ENCODE measurements at places on chromosomes 6 and 20.

DNA sequence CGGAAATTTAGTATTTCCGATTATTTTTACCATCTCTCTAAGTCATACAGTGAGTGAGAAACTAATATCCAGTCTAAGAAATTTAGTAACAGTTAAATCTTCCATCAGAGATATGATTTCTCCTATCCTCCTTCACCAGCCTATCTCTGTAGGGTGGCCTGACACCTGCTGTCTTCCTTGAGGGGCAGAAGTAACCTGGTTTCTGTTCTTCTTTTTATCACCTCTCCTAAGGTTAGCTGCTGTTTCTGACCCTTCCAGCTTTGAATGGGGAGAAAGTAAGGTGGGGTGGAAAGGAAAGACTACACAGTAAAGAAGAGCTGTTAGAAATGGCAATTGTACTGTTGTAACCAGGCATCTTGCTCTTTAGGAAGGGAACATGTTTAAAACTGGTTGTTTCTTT, 447.7 kb downstream of the PHF3 start:
- no peak overlapping the region for H3K27ac ChIP-seq
- H3K36me3 ChIP-seq: no peaks in the 10 kb centered on the region
- H3K27me3 ChIP-seq: no peaks in the 10 kb centered on the region
- H3K4me1 ChIP-seq: no peaks in the 10 kb centered on the region
- no peak for DNase-seq
- no peak overlapping the region for H3K4me3 ChIP-seq

GRCh38 chr6:161139766-161140553, 133.9 kb downstream of the AGPAT4 start:
- no peaks in the 10 kb centered on the region for H3K27me3 ChIP-seq
- no peak overlapping the region for H3K4me3 ChIP-seq
- DNase-seq: no peak
- H3K4me1 ChIP-seq: no peaks in the 10 kb centered on the region
- peaks cover 5% of the 10 kb centered on the region for H3K36me3 ChIP-seq

DNA sequence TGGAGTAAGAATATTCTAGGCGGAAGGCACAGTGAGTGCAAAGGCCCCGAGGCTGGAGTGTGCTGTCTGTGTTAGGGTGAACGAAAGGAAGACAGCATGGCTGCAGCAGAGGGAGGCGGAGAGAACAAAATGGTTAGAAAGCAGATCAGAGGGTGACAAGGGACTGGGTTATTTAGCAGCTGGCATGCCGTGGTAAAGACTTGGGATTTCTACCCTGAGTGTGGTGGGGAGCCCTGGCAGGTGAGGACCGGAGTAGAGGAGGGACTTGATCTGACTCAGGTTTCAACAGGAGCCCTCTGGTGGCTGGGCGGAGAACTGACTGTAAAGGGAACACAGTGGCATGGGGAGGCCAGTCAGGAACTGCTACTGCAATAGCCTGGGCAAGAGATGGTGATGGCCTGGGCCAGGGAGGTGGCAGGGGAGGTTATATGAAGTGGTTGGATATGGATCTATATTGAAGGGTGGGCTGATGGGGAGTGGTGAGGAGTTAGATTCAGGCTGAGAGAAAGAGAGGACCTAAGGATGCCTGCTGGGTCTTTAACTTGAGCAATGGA, 38.0 kb downstream of the PIM1 start:
- H3K36me3 ChIP-seq: no peaks in the 10 kb centered on the region
- H3K27me3 ChIP-seq: no peaks in the 10 kb centered on the region
- H3K4me3 ChIP-seq: no peak overlapping the region
- no peaks in the 10 kb centered on the region for H3K4me1 ChIP-seq
- no peak overlapping the region for H3K27ac ChIP-seq

GRCh38 chr20:14193885-14194284, 143.5 kb downstream of the FLRT3 start:
- peaks cover 1% of the 10 kb centered on the region for H3K4me1 ChIP-seq
- no peaks in the 10 kb centered on the region for H3K36me3 ChIP-seq
- no peak overlapping the region for H3K4me3 ChIP-seq
- no peak overlapping the region for H3K27ac ChIP-seq
- DNase-seq: no peak

- H3K27ac ChIP-seq: no peak overlapping the region
- no peaks in the 10 kb centered on the region for H3K36me3 ChIP-seq
- DNase-seq: no peak
- H3K4me1 ChIP-seq: peaks cover 2% of the 10 kb centered on the region
- no peaks in the 10 kb centered on the region for H3K27me3 ChIP-seq
- no peak overlapping the region for H3K4me3 ChIP-seq
These were observed 37.1 kb downstream of the SUN5 start for GRCh38 chr20:32966881-32967781.

DNA sequence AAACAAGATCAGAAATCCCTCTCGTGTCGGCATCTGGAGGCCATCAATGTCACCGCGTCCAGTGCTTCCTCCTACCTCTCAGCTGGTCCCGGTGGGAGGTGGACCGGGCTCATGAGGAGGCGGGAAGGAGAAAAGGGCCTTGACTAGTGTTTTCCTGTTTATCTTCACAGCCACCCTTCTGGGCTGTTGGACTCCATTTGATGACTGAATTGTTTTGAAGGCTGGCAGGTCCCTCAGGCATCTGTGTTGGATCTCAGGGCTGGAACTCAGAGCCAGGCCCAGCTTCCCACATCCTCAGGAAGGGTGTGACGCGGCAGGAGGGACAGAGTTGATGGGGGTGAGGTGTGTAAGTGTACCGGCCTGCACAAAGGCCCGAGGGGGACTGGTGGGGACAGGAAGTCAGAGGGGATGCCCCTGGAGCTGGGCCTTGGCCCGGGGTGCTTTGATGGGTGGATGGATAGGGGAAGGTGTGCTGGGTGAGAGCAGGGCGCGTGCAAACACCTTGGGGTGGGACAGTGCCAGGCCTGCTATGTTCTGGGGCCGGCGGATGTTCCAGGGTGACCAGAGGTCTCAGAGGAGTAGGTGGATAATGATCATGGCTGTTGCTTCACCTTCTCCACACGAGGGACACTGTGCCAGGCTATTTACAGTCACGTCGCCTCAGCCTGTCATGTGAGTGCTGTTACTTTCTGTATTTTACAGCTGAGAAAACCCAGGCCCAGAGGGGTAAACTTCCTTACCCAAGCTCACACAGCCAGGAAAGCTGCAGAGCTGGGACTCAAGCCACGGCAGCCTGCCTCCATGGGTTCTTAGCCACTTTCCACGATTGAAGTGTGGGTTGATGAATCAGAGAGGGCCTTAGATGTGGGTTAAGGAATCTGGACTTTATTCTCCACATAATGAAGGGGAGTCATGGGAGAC, 17.9 kb upstream of the CHMP4B start:
- DNase-seq: no peak
- H3K36me3 ChIP-seq: no peaks in the 10 kb centered on the region
- no peak overlapping the region for H3K27ac ChIP-seq
- H3K27me3 ChIP-seq: no peaks in the 10 kb centered on the region
- 0 out of 2 replicates have a peak, but pooled peaks cover 3% of the 10 kb centered on the region for H3K4me1 ChIP-seq

DNA sequence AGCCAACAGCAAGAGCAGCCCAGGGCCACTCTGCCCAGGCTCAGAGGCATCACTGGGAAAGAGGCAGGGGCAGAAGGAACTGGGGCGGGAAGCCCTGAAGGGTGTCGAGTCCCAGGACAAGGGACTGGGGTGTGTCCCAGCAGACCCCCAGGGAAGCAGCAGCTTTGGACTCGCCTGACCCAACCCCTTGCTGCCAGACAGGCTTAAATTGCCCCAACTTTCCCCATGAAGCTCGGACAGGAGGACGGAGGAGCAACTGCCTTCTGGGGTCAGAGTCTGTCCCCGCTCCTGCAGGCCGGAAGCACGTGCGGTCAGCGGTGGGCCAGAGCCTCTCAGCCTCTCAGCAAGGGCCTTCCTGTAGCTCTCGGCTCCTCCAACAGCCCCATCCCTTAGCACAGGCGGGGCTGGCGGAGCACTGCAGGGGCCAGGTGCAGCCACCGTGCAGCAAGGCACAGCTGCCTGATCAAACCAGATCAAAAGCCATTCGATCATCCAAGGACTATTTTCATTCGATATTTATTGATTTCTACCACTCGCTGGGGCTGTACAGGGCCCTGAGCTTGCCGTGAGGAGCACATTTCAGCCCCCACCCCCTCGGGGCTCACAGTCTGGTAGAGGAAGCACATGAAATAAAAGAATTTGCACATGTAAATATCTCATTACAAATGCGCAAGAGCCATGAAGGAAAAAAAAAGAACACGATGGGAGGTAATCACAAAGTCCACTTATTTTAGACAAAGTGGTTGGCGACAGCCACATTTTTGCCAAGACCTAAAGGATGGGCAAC, 31.8 kb upstream of the STX16 start:
- no peak overlapping the region for H3K4me3 ChIP-seq
- H3K27ac ChIP-seq: no peak overlapping the region
- H3K4me1 ChIP-seq: peaks cover 7% of the 10 kb centered on the region
- peaks cover 5% of the 10 kb centered on the region for H3K36me3 ChIP-seq
- DNase-seq: peak; percentile 27
- no peaks in the 10 kb centered on the region for H3K27me3 ChIP-seq

DNA sequence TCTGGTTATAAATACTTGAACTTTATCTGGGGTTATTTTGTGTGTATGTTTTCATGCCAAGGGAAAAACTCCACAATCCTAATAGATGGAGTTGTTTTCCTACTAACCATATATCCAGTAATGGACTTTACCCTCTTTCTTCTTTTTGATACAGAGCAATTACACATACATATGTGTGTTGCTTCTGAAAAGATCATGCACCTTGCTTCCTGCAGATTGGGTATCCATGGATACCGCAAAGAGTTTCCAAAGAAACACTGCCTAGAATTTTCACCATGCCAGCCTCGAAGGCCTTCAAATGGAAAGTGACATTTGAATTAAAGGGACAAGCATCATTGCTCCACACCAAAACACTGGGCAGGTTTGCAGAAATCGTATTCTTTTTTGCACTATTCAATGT, 26.8 kb downstream of the HDDC2 start:
- no peak overlapping the region for H3K4me3 ChIP-seq
- H3K4me1 ChIP-seq: 0 out of 2 replicates have a peak, but pooled peaks cover under 1% of the 10 kb centered on the region
- no peak overlapping the region for H3K27ac ChIP-seq
- DNase-seq: no peak
- no peaks in the 10 kb centered on the region for H3K36me3 ChIP-seq

DNA sequence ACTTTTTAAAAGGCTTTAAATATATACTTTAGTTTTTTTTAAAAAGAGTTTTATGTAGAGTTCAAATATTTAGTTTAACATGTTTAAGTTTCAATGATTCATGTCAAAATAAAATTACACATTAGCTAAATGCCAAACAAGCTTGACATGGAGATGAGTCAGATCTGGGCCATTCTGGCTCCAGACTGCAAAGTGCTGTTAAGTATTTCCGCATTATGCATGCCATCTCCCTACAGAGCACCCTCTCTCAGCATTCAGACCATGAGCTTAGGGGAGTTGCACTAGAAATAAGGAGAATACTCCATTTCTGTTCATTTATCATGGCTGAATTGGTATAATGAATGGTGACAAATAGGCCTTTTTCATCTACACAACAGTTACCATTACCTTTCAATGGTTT, 21.5 kb upstream of the HS3ST5 start:
- no peak for DNase-seq
- no peaks in the 10 kb centered on the region for H3K36me3 ChIP-seq
- H3K27ac ChIP-seq: no peak overlapping the region
- H3K4me1 ChIP-seq: peaks cover under 1% of the 10 kb centered on the region

GRCh38 chr20:47659904-47660601, 125.2 kb downstream of the SULF2 start:
- H3K27me3 ChIP-seq: no peaks in the 10 kb centered on the region
- H3K4me1 ChIP-seq: peaks cover 3% of the 10 kb centered on the region
- DNase-seq: no peak

DNA sequence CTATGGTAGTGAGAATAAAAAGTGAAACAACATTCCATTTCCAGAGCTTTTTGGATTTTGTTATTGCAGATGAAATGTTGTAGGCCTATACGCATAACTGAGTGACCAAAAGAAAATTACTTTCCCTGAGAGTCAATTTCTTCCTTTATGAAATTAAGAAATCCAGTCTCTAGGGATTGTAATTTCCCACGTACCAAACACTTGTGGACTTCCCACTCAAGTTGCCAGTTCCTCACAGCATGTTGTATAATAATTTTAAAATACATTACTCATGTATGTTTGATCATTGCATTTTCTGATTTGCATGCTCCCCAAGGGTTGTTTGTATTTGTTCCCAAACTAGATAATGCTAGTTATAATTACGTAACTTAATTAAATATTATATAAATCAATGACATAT, 12.0 kb upstream of the PRDM1 start:
- no peak overlapping the region for H3K4me3 ChIP-seq
- no peaks in the 10 kb centered on the region for H3K4me1 ChIP-seq
- no peaks in the 10 kb centered on the region for H3K27me3 ChIP-seq

DNA sequence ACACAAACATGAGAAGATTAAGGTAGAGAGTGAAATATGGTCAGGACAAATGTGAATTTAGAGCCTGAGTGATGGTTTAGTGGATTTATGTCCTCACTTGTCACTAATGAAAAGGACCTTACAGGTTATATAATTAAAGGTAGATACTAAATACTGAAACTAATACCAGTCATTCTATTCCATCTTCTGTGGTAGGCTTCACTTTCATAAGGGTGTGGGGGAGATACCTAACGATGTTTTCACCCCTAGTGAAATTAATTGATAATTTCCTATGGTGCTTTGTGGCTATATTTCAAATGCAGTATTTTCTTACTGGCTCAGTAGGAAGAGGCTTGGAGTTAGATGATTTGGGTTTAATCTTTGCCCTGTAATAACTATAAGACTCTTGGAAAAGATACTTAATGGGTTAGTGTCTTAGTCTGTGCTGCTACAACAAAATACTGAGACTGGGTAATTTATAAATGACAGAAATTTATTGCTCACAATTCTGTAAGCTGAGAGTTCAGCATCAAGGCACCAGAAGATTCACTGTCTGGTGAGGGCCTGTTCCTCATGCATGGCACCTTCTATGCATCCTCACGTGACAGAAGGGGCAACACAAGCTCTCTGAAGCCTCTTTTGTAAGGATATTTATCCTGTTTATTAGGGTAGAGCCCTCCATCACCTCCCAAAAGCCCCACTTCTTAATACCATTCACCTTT, 21.3 kb downstream of the RNF217 start:
- H3K27me3 ChIP-seq: no peaks in the 10 kb centered on the region
- no peak overlapping the region for H3K4me3 ChIP-seq
- no peak overlapping the region for H3K27ac ChIP-seq
- no peak for DNase-seq
- H3K4me1 ChIP-seq: no peaks in the 10 kb centered on the region

GRCh38 chr6:51464956-51465355, 622.5 kb downstream of the PKHD1 start:
- H3K27me3 ChIP-seq: no peaks in the 10 kb centered on the region
- 0 out of 2 replicates have a peak, but pooled peaks cover 1% of the 10 kb centered on the region for H3K4me1 ChIP-seq
- H3K4me3 ChIP-seq: no peak overlapping the region
